IPS DF 6.9 (cell line): ENCODE measurements at places on chromosomes 5 and 9.

DNA sequence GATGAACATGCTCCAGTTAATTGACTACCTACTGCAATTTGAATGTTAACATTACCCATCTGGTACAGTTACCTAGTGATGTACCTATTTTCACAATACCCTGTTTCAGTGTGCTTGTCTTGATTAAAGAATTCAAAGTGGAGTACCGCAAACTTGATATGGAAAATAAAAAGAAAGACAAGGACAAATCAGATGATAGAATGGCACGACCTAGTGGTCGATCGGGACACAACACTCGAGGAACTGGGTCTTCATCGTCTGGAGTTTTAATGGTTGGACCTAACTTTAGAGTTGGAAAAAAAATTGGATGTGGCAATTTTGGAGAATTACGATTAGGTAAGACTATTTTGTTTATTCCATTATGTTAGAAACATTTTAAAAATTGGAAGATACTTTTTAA, 33.5 kb downstream of the CSNK1G3 start:
- no peak for DNase-seq

DNA sequence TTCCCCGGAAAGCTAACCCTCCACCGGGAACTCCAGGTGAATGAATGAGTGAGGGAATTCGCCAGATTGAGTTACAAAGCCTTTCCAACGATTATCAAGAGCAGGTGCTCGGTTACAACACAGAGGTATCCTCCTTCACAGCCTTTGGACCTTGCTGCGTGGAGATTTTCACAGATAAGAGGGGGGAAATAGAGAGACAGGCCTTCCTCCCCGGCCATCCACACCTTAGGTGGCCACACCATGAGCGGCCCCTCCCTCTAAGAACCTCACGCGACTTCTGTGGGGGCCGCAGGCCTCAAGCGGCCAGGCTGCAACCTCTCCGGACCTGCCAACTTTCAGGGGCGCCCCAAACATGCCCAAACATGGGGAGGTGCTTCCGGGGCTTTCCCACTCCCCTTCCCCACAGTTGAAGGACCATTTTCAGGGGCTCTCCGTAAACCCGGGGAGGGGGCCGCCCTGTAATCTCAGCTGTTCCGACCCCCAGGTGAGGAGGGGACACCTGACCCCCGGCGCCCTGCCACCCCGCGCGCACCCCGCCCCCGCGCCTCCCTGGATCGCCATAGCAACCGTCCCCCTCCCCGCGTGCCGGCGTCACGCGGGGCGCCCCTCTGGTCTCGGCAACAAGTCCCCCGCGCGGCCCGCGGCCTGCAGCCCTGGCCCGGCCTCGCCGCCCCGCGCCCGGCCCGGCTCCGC, 603 bp downstream of the DENND1A start:
- DNase-seq = no peak

DNA sequence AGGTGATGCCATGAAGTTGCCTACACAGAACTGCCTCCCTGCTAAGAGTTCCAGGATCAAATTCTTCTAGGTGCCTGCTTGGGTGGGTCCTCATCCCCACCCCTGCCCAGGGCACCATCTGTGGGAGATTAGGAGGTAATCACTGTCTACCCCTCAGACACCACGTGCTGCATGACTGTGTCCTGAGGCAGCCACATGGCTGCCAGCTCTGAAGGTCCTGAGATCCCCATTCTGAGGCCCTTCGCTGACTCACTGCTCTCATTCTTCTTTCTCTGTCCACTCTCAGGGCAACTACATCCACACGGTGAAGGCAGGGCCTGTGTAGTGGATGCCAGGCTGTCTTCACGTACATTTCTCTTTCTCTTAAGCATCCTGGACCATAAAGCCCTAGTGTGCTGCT, 222.9 kb upstream of the ANKRD55 start:
- no peak for DNase-seq

GRCh38 chr9:1400983-1401382, 350.8 kb downstream of the DMRT2 start:
- no peak for DNase-seq

- no peak for DNase-seq
Observed at GRCh38 chr5:60535198-60535597, 164.8 kb downstream of the DEPDC1B start.

DNA sequence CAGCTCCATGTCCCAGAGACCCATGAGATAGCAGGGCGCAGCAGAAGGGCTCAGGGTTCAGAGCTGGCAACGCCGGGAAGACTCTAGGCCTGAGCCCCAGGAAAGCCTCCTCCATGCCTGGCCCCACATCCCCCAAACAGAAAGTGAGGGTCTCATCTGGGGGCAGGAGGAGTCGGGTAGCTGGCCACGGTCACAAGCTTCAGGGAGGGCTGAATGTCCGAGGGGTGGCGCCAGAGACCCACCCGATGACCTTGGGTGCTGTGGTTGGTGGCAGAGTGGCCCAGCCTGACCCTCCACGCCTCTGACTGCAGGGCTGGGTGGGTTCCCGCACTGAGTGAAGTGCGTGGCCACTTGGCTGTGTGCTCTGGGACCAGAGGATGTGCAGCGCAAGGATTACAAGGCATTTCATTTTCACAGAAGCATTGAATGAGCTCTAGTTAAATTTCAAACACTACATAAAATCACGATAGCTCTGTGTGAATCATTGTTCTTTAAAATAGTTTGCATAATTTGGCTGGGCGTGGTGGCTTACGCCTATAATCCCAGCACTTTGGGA, 3.0 kb downstream of the C8G start:
- peak; percentile 35 for DNase-seq

GRCh38 chr5:174723315-174723978, 935 bp upstream of the MSX2 start:
- no peak for DNase-seq

DNA sequence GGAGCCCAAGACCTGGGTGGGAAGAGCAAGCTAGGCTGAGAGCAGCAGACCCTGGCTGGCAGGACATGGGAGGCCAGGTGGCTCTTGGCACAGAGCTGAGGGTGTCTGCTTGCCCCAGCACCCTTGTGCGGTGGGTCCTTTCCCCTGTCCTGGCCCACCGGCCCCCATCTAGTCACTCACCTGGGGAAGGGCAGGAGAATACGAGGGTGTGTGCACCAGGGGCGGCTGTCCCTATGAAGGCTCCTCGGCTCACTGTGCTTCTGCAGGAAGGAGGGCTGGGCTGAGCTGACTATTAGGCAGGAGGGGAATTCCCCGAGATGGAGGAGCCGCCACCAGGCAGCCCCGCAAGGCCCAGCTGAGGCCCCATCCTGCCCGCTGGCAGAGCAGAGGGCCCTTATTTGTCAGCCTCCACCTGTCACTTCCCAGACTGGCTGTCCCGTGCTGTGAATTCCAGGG, 6.1 kb upstream of the TNIP1 start:
- no peak for DNase-seq

DNA sequence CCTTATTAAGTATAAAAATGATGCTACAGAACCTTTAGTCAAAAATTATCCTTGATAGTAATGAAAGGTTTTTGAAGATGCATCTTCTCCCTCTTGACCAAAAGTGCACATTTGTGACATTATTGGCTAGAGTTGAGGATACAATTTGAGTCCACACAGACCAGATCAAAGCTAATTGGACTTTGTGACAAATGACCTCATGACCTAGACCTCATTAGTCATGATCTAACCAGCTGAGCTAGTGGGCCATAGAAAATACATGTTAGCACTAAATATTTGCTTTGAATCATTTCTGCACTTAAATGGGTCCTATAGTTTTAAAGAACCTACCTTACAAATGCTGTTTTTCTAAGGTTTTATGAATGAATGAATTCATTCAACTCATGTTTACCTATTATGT, 182.1 kb downstream of the RFX3 start:
- no peak for DNase-seq

DNA sequence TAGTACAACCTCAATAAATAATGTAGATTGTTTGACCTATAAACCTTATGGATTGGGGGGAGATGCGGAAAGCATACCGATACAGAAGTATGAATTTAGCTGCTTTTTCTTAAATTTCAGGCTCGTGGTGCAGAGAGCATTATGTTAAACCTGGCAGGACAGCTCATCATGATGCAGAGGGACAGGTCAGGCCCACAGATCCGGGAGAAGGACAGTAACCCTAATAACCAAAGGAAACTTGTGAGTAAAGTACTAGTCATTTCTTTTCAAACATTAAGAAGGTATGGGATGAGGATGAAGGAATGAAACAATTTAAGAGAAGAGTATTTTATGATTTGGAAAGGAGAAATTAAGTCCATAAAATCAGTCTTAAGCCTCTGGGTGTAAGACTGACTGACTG, 70.5 kb downstream of the ERMP1 start:
- DNase-seq = no peak

GRCh38 chr9:37432020-37432419, 9.5 kb downstream of the GRHPR start:
- DNase-seq = no peak

GRCh38 chr9:128121924-128122808, 5.4 kb downstream of the PTGES2 start:
- no peak for DNase-seq

GRCh38 chr9:136239135-136239982, 6.3 kb downstream of the QSOX2 start:
- no peak for DNase-seq

DNA sequence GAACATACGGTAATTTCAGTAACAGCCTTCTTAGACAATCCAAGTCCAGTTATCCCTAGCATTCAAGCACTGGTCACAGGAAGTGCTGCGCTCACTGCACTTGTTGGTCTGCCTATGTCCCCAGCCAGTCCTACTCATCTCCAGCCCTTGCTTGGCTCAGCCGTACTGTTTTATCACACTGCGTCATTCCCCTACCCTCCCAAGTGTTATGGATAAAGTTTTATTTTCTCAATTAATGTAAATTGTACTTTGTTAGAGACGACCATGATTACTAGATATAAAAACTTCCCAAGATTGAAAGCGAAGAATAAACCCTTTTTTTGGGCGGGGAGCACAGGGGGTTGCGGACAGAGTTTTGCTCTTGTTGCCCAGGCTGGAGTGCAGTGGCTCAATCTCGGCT, 49.6 kb downstream of the LHFPL2 start:
- no peak for DNase-seq

DNA sequence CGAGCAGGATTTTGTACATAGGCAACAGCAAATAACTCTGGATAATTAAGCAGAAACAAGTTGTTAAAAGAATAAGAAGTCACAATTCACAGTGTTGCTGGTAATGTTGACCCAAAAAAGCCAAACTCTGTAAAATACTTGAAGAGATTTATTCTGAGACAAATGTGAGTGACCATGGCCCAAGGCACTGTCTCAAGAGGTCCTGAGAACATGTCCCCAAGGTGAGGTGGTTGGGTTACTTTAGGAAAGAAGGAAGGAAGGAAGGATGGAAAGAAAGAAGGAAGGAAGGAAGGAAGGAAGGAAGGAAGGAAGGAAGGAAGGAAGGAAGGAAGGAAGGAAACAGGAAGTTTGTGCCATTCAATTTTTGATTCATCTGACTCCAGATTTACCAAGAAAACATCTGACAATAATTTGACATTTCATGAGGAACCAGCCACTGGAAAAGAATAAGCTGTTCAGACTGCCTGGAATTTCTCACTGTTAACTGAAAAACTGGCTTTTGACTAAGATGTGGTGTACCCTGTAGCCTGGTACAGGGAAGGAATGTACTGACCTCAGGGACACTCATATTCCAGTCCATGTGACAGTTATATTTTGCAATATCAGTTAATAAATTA, 295.9 kb upstream of the TNC start:
- no peak for DNase-seq

GRCh38 chr9:91900797-91901177, 49.2 kb downstream of the ROR2 start:
- DNase-seq = no peak

DNA sequence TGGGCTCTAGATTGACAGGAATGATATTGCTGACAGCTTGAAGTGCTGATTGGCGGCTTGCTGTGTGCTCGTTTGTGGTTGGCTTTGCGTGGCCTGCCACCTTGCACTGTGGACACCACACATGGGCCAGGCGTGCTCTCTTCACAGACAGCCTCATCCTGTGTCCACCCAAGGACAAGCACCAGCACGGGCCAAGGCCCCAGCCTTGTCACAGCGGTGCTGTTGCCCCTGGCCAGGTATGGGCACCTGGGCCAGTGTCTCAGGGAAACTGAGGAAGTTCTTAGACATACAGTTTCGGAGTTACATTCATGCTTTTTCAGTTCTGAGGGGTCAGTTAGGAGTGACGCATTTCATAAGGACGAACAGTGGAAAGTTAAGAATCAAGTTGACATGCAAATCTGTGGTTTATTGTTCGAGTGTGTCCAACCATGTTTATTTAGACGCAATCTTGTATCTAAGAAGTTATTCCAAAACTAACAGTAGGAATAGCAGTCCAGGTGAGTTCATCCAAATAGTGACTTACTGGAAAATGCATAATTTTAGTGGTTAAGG, 125.9 kb downstream of the EHMT1 start:
- no peak for DNase-seq

DNA sequence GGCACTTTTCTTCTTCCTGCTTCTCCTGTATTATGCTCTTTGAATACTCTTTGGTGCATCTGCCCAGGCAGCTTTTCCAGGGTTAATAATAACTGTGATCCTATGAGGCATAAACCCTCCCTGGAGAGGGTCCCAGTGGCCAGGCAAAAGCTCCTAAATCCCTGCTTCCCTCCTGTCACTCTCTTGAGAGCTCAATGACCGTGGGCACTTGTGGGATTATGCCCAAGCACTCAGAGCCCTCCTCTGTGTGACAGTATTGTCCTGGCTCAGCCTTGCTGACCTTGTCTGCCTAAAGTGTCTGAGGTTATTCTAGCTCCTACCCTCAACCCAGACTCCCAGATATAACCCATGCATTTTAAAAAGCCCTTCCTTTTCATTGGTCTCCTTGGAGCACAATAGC, 51.9 kb downstream of the GALNT10 start:
- DNase-seq = no peak

DNA sequence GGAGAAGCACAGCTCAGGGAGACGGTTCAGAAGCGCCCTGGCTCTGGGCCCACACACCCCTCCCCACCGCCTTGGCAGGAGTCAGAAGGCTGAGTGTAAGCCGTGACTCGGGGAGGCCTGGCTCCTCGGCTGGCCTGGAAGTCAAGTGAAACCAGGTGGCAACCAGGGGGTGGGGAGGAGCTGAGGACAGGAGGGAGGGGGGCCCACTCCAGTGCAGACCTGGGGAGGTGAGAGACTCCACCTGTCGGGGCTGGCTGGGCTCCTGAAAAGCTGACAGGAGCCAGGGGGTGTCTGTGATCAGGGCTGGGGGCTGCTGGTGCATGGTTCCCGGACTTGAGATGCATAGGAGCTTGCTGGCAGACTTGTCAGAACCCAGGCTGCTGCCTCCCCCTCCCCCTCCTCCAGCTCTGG, 150.2 kb upstream of the PHYKPL start:
- DNase-seq = no peak

DNA sequence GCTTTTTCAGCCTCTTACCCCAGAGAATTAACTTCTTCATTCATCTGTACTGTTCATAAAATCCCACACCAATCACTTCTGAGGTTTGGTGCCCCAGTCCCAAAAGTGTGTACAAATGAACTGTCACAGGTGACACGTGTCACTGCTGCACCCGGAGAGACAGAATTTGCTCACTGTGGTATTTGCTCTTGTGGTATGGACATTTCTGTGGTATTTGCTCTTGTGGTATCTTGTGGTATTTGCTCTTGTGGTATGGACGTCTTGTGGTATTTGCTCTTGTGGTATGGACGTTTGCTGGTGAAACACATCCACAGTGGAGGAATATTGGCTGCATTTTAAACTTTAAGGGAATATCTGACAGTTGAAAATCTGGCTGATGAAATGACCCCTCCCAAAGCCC, 214.9 kb upstream of the DAP start:
- no peak for DNase-seq
